GM12878 (cell line): ENCODE measurements at places on chromosomes 6 and 20.

- DNase-seq = no peak
These were observed 28.5 kb upstream of the TMEM14A start for GRCh38 chr6:52642368-52642767.

DNA sequence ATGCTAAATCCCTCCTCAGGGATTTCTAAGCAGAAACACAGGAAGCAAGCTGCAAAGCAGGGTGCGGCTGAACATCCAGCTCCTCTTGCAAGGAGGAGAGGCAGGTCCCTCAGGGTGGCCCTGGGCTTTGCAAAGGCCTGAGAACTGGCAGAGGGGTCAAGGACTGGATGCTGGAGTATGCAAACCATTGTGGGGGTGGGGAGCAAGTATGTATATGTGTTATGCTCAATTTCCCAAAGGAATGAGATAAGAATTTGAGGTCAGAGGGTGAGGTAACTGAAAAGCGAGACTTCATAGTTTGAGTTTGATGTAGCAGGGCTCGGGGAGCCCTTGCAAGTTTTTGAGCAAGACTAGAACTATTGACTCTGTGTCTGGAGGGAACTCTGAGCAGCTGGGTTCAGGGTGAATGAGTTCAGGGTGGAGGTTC lies 11.2 kb downstream of the SLC22A2 start:
- no peak for DNase-seq

GRCh38 chr20:34268851-34269636 lies 27.8 kb downstream of the ASIP start:
- no peak for DNase-seq

DNA sequence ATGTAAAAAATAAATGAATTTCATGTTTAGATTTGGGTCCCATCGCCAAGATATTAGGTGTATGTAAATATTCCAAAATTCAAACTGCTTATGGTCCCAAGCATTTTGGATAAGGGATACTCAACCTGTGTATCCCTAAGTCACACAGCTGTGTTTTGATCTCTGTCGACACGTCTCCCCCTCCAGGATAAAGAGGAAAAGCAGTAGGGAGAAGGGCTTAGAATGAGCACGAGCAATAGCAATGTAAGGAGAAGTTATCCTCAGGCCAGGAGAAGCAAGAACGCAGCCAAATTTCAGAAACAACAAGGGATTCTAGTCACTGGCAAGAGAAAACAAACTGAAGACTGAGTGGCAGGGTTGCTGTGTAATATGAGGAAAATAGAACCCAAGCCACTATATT lies 181.2 kb downstream of the AIG1 start:
- no peak for DNase-seq

- DNase-seq = no peak
These were observed 504 bp downstream of the B4GALT5 start for GRCh38 chr20:49712996-49713752.
